Stimulated activated CD8-positive, alpha-beta memory T cell treated with anti-CD3 and anti-CD28 coated beads, Interleukin-4, amount 100 ng/mL, for 4 hours (primary cell): ENCODE measurements at places on chromosomes 11 and 22.

DNA sequence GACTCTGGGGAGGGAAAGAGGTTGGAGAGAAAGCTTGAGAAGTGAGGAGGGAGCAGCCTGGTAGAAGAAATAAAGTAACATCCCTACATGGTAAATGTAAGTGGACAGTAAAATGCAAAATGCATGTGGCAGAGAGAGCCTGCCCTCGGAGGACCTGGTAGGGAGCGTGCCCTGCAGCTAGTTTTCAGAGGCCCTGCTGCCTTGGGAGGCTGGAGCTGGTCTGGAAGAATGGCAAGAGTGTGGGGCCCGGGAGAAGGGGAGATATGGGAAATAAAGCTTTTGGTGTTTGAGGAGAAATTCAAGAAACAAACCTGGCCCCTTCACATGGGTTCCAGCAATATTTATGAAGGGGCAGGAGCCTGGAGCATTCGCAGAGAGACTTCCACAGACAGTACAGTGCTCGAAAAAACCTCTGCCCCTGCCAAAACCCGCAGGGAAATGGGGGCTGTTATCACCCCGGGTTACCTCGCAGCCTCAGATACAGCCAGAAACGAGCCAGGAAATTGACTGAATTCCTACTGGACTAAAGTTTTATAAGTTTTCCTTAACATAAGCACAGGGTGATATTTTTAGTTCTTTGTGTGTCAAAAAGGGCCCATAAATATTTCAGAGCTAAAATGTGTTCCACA, 363.0 kb downstream of the TENM4 start:
- no peak for DNase-seq

DNA sequence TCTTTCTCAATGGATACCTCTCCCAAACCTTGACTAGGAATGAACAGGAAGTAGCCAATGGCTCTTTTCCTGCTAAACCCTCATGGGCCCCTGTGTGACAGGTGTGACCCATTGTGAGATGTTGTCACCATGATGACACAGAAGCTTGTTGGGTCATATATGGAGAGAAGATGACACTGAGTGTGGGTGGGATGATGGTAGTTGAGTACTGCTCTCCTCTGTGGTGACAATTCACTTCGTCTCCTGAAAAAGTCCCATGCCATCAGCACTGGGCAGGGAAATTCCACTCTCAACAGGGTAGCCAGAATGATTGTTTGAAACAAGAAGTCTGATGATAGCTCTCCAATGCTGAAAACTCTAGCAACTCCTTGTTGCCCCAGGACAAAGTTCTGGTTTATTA, 94.0 kb upstream of the SEZ6L start:
- DNase-seq: no peak

DNA sequence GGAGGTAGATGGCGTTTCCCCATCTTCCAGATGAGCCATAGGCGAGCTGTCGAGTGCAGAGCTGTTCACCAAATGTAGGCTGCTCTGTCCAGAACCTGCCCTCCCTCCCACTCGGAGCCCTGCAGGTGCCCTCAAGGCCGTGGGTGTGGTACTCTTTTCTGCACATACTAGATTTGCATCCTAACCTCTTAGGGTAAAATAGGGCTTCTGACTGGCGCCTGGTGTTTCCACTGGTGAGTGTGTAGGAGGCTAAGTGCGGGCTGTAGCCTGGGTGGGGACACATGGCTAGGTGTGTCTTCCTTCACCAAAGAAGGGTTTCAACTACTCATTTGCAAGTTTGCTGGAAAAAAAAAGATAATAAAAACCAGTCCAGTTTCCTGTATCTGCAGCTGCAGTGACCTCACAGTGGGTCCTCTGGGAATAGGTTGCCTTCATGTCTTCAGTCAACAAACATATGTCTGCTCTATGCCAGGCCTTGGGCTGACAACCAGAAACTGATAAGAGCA, 8.5 kb downstream of the BIK start:
- no peak for DNase-seq

DNA sequence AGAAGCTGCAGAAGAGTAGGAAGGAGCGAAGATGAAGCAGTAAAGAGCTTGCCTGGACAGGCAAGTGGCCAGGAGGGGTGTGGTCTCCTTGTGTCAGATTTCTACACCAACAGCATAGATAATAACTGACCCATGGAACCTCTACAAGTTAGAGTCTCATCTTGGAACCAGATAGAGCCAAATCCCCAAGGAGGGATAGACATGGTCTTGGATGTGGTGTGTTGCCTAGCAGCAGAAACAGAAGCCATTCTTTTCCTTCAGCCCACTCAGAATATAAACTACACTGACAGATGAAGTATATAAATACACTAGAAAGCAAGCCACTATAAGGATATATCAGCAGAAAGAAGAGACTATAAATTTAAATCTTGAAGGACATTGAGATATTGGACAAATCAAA, 4.3 kb upstream of the CARD16 start:
- no peak for DNase-seq

GRCh38 chr22:19855504-19856409, 1.1 kb upstream of the GNB1L start:
- peak; percentile 13 for DNase-seq

- DNase-seq: no peak
These were observed 980.5 kb upstream of the CNTN5 start for GRCh38 chr11:98040061-98040808.

DNA sequence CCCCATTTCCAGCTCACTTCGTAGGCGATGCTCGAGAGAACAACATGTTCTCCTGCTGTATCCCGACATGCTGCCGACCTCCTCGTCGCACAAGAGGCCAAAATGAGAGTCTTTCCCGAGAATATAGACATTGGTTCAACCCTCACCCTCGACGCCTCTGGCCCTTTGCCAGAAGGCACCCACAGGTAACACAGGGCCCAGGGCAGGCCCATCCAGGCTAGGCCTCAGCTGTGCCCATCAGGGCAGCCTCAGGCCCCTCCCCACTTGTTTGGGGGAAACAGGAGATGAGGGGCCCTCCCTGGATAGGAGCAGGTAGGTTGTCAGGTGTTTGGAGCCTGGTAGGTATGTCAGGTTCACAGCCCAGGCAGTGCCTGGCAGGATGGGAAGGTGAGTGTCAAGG, 2.7 kb upstream of the RGL4 start:
- no peak for DNase-seq

DNA sequence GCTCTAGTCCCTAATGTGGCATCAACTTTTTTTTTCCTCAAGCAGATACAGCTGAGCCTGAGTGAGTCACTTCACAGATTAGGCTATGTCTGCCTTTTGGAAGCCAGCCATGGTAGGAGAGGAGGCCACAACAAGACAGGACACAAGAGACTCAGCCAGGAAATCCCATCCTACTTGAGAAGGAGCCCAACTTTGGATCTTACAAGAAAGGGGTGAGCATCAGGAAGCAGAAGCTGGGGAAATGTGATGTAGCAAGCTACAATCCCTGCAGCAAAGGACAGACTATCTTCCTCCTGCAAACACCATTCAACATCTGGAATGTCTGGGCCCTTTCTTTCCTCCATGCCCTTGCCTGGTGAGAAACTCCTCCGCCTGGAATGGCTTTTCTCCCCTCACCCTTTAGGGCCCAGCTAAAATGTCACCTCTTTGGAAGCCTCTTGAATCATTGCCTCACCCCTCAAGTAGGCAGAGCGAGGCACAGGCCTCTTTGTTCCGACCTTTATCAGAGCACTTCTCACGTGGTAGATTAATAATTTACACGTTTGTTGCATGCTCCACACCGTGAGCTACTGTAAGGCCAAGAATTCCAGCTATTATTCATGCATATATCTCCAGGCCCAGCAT, 156.4 kb upstream of the PITPNB start:
- no peak for DNase-seq

DNA sequence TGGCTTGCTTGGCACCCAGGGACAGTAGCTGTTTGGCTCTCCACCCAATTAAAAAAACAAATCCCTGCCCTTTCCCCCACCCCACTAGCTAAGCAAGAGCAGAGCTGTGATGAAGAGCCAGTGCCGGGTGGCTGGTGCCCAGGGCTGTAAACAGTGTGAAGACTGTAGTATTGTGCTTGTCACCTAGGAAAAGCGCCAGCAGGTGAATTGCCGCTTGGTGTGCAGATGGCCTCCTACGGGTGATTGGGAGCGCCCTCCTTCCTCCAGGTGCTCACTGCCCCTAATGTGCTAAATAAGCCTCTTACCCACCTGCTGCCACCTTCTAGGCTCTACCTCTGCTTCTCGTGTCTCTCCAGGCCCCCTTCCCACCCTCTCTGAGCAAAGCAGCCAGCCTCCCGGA, 18.4 kb upstream of the RAPSN start:
- no peak for DNase-seq

DNA sequence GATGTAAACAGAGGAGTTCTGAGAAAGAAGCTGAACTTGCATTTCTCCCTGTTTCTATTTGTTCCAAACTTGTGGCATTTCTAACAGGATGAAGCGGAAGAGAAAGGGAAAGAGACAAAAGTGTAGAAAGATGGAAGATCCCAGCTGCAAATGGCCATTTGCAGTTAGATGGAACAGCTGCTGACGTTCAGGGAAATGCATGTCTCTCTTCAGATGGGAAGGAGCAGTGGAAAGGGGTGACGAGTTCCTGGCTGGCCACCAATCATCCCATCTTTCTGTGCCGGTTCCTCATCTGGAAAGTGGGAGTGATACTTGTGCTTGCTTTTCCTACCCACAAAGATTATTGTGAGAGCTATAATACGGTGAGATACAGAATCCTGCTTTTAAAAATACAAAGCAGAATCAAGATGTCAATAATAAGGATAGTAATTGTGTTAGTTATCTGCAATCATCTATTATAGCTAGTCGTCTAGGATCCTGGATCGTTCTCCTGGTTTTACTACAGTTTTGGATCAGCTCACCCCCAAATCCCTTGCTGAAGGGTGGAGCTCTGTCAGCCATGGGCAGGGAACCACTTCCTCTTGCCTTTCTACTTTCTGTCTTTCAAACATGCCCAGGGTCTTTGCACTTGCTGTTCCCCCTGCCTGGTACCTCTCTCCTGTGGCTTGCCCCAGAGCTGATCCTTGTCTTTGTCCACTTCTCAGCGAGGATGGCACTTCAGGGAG, 1.2 kb upstream of the TIMP3 start:
- DNase-seq: no peak

DNA sequence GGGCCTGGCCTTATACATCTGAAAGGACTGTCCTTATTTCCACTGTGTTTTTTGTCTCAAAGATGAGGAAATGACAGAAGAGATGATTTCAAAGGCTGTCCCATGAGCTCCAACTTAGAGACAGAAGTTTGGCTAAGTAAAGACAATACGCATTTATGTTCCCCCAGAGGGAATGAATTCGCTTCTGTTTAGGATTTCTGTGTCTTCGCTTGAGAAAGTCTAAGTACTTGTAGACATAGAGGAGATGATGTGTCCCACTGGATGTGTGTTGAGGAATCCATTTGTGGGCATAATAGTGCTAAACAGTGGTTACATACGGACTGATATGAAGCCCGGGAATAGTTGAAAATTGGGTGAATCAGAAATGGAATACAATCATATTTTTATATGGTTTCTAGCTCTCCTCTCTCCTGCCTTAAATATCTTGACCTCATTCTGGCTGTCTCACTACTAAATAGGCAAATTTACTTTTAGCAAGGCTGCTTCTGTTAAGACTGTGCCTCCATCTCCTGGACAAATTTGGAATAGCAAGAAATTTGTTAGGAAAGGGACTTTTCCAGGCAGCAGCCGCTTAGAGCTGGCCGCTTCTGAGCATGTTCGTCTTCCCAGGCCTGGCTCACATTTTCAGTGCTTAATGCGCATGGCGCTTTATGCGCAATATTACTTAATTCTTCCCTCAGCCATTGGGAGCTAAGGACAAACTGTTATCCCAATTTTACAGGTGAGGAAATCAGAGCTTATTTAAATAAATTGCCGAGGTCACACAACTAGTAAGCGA, 1.9 kb upstream of the PEX26 start:
- DNase-seq: no peak

DNA sequence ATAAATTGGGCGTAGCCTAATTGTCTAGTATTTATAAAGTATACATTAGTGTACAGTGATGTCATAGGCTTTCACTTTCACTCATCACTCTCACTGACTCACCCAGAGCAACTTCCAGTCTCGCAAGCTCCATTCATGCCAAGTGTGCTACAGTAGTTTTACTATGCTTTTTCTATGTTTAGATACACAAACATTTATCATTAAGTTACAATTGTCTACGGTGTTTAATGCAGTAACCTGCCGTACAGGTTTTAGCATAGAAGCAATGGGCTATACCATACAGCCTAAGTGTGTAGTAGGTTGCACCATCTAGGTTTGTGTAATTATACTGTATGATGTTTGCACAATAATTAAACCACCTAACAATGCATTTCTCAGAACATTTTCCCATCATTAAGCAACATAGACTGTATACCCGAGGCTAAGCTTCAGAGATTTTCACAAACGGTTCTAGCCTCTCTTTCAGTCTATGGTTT, 17.5 kb downstream of the OR9G1 start:
- no peak for DNase-seq

DNA sequence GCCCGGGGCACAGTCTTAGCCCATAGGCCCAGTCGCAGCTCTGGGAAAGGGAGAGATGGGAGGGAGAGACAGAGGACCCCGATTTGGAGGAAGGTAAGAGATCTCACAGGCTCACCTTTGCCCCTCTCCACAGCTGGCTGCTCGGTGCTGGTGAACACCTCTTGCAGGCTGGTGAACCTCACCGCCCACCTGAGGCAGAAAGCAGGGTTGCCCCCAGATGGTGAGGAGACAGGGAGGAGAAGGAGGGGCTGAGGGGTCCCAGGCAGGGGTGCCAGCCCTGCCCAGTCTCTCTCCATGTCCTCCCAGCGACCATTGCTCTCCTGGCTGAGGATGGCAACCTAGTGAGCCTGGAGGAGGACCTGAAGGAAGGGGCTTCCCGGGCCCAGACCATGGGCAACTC, 1.2 kb downstream of the C22orf15 start:
- no peak for DNase-seq

- no peak for DNase-seq
These were observed 2.5 kb downstream of the SELENOM start for GRCh38 chr22:31104869-31105268.
